ENCODE measurements at places on chromosomes 7 and 10.

GRCh38 chr7:2864204-2864985 is 20.3 kb upstream of the GNA12 start:
- no peak for DNase-seq

- peak; percentile 34 for DNase-seq
Observed at GRCh38 chr10:32155075-32155516, 98.9 kb upstream of the KIF5B start.

- DNase-seq: no peak
Observed at GRCh38 chr10:109126541-109126940, 796.8 kb downstream of the XPNPEP1 start.

DNA sequence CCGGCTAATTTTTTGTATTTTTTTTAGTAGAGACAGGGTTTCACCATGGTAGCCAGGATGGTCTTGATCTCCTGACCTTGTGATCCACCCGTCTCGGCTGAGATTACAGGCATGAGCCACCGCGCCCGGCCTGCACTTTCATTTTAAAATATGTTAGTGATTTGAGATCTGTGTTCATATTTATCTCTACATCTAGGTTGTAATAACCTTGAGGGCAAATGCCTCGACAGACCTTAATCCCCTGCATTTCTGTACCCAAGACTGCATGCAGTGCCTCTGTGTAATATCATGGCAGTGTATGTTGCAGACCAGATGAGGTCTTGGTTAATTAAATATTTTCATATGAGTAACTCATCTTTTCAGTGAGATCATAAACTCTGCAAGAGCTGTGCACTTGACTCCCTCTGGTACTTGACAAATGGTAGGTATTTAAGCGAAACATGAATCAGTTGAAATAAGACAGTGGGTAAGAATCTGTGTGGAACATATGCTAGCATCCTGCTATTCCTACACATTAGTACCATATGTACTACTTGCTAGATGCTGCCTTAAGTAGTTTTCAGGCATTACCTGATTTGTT is 673.9 kb upstream of the ANKRD30A start:
- no peak for DNase-seq

GRCh38 chr7:78437118-78437517 is 638.5 kb downstream of the PHTF2 start:
- no peak for DNase-seq

DNA sequence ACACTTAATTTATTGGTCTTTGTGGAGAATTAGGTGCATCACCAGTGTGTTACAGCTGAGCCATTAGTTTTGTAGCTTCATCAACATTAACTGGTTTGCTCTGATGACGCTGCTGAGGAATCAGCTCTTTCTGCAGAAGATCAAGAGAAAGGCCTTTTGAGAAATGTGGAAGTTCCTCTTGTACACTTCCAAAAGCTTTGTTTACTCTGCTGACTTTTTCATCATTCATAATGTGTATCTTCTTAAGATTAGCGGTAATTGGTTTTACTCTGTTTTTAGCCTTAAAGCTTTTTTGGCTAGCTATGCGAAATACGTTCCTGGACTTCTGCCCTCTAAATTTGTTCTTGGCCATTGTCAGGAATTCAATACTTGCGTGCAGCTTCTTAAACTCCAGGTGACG is 8.2 kb upstream of the PHYH start:
- DNase-seq: no peak

- no peak for DNase-seq
Observed at GRCh38 chr10:94376865-94377264, 14.1 kb upstream of the NOC3L start.

GRCh38 chr10:118669835-118670234 is 74.4 kb upstream of the PRLHR start:
- DNase-seq: no peak

- DNase-seq: no peak
Observed at GRCh38 chr7:18895456-18895855, 222.0 kb downstream of the TWIST1 start.

DNA sequence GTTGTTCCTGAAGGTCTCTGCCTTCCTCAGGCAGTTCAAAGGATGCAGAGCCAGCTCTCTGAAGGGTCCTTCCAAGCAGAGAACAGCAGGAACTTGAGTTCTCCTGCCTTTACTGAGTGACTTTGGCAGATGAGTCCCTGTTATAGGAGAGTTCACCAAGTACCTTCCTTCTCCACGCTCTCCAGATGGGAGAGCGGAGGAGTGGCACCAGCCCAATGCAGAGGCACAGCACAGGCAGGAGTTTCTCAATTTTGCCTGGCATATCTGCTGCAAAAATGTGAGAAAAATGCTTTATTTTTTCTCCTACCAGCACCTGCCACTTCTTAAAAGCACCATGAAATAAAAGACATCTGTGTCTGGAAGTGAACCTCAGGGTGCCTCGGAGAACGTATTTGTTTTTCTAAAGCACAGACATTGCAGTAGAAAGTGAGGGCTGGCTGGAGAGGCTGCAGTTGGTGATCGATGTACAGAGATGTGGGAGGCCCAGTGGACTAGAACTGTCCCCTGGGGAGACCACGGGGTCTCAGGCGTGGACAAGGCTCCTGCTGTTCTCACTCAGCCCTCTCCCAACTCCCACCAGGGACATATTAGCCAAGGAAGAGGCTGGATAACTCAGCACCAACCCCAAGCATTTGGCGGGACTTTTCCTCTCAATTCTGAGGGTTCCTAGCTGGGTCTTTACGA is 174.5 kb downstream of the WDR37 start:
- DNase-seq: no peak

DNA sequence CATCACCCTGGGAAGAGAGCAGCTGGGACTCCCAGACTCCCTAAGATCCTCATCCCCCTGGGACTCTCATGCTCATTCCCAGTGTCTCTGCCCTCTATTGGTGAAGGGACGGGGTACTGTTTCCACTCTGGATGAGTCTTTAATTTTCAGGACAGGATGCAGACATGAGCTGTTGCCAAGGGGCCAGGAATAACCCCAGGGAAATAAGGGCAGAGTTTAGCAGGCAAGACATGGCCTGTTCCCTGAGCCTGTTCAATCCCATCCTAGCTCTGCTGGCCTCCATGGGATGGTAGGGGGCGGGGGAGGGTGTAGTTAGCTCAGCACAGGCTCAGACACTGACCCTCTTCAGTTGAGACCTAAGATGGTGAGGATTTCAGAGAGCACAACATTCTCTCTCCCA is 14.0 kb downstream of the C10orf105 start:
- DNase-seq: no peak

- no peak for DNase-seq
Observed at GRCh38 chr7:116572036-116572435, 47.2 kb downstream of the CAV1 start.

DNA sequence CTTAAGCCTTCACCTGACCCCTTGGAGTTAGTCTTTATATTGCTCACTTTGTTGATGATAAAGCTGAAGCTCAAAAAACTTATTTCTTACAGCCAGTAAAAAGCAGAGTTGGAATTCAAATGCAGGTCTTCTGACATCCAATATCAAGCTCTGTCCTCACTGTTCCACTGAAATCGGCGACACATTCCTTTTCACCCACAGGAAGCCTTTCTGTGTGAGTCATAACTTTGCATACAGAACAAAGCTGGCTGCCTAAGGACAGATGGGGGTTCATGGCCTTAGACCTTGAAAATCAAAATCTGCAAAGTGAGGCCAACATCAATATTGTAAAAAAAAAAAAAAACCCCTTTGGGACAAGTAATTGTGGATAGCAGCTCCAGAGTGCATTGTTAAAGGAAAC is 21.8 kb upstream of the AKR1B1 start:
- DNase-seq: no peak

- DNase-seq: no peak
Observed at GRCh38 chr7:2066251-2066919, 166.4 kb downstream of the MAD1L1 start.

DNA sequence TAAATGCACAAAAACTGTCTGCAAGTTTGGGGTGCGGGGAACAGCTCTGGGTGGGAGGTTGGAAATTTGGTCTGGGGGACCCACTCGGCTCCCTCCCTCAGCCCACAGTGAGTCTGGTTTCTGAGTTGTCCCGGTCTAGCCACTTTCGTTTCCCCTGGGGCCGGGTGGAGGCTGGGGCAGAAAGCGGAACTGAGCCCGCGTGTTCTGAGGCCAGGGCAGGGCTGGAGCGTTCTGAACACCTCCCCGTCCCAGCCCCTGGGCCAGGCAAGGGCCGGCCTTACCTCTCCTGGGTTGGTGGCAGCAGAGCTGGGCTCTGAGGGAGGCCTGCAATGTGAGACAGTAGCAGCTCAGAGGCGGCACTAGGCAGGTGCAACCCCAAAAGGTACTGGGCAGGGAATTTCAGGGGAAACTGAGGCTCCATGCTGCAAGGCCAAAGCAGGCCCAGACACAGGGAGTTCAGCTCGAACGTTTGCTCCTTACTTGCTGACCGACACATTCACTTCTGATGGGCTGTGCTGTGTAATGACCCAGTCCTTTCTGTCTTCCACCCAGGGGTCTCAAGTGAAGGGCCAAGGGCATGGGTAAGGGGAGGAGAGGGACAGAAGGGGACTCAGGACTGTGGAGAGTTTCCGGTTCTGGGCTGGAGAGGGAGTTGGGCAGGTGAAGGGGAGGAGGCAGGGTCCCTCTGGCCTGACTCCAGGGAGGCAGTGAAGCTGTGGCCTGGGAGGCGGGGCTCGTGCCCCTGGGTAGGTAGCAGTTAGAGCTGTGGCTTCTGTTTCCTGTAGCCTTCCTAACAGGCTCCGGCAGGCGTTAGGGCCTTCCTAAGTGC is 3.0 kb downstream of the IRF5 start:
- DNase-seq: no peak

- no peak for DNase-seq
Observed at GRCh38 chr7:46360811-46361210, 439.7 kb upstream of the IGFBP3 start.
